Esophagus mucosa (tissue), 1 donor: ENCODE measurements at places on chromosomes 7 and 10. TPM values are rescaled to one million over a fixed set of nuclear protein-coding genes. Genes with fewer than 3 reads are reported as not detected.

The CPN1 gene
- total RNA-seq, result not detected

The CELF2 gene
- 3.5 TPM for total RNA-seq

- no peak for ATAC-seq
These were observed 34.1 kb upstream of the TMEM243 start for GRCh38 chr7:87253589-87254087.

DNA sequence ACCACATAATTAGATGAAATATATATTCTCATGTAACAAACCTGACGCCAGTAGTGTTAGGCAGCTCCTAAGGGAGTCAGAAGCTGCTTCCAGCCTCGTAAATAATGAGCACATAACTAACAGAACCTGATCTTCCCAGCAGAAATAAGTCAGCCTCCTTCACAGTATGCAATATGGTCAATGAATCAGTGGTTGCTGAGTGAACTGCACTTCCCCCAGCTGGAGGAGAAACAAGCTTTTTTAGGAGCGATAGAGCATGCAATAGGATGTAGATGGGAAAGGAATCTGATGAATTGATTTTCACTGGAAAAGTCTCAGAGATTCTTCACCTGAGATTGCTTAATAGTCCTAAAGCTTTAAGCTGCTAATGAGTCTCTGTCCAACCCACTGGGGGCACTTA is 337.2 kb upstream of the LRGUK start:
- no peak for ATAC-seq

DNA sequence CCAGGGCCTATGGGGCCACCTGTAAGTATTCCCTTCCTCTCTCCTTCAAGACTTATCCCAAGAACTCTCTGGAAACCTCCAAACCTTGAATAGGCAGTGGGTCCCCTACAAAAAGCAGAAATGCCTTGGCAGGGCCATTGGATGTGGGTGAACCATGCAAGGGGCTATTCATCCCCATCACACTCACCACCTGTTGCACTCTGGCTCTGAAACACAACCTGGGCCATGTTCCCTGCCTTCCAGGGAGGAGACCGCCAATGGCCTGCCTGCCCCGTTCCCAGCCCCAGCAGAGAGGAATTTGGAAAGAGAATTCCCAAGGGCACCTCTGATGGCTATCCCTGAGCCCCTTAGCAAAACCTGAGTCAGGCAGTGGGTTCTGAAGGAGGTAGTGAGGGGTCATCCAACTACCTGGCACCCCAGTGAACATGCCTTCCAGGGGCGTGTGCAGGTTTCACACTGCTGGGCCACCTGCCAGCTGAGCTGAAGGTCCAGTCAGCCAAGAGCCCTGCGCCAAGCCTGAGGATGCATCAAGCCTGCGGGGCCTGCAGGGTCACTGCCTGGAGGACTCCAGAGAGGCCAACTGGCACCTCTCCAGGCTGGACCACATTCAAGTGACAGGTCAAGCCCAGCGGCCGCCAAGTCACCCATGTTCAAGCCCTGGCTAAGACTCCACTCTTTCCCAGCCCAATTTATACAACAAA is 101.3 kb downstream of the COL13A1 start:
- peak; percentile 23 for ATAC-seq

The FKBP9 gene
- 62.9 TPM for total RNA-seq

GRCh38 chr10:113158183-113158582 is 208.1 kb downstream of the TCF7L2 start:
- ATAC-seq, result no peak

DNA sequence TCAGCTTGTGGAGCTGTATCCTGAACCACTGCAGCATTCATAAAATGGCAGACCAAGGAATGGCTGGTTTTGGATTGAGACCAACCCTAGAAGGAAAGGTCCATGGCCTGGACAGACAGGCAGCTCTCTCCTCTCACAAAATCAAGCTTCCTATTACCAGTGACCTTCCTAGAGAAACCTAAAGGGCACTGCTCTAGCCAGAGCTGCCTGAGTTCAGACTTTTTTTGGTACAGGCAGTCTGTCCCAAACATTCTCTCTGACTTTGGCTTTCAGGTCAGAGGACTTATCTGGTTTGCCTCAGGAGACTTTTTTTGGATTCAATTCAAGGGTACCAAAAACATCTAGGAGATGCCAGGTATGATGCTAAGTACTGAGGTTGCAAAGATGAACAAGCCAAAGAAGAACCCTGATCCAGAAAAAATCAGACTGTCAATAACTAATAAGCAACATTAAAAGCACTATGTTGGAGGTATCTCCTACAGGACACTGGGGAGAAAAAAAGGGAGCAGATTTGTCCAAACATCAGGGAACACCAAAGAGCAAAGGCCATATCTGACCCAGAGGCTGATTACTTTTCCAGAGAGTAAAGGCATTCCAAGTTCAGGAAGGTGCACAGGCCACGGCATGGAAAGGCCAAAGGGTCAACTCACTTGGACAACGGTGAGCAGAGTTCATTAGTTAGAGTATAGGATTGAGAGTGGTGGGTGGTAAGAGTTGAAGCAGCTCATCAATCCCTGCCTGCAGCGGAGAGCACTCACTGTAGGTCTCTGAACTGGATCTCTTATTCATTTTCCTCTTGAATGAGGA is 169.0 kb downstream of the CPEB3 start:
- no peak for ATAC-seq

GRCh38 chr10:60008816-60009215 is 102.5 kb upstream of the CCDC6 start:
- peak; percentile 43 for ATAC-seq

DNA sequence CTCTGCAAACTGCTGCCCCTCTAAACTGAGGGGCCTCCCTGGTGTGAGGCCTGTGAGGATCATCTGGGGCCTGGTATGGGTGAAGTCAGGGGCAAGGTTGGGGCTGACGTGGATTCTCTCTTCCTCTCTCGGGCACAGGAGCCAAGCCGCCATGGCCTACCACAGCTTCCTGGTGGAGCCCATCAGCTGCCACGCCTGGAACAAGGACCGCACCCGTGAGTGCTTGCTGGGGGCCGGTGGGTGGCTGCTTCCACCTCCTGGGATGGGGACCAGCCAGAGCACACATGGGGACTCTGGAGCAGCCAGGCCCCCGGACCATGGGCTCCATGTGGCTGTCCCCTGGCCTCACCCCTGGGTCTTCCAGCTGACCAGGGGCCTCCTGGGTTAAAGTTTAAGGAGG is 11.0 kb downstream of the ARPC1B start:
- ATAC-seq, result no peak

The GPR141 gene
- total RNA-seq, result 0.60 TPM

The NRP1 gene
- total RNA-seq, result 8.8 TPM

The TUBAL3 gene
- total RNA-seq, result 0.12 TPM

DNA sequence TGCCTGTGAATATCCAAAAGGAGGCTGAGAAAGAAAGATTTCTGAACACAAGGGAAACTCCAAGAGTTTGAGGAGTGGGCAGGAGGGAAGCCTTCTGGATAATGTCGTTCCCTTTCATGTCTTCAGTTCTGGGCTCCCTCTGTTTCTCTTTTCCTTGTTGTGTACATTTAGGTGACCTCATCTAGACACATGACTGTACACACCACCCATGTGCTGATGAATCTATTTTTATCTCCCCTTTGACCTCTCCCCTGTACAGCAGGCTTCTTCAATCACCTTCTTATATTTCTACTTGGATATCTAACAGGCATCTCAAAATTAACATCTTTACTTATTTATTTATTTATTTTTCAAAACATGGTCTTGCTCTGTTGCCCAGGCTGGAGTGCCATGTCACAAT is 363.1 kb downstream of the GATA3 start:
- no peak for ATAC-seq

The ADCY1 gene
- total RNA-seq, result 0.40 TPM

The CREM gene
- total RNA-seq, result 8.6 TPM

DNA sequence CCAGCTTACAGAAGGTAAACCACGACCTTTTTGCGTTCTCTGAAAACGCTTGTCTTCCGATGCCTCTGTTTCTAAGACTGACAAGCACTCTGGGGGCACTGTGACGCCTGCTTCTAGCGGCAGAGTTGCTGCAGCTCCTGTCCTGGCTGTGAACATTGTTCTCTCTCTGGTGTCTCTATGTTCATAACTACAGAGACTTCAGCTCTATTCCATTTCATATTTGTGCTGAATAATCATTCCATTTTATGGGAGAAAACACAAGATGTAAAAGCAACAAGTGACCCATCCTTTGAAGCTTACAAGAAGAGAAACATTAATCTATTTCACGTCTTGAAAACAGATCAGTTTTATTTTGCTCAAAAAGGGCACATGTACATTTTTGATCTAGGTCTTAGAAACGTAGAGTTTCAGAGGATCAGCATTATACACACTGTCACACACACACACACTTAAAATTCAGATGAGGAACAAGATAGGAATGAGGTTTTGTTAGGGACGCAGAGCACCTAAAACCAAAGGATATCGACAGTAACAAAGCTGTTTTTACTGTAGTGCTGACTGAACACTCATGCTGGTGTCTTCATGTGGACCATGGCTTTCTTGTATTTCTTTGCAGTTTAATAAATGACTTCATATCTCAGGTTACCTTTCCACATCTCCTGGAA is 3.0 kb downstream of the IKZF1 start:
- no peak for ATAC-seq

- ATAC-seq, result no peak
These were observed 110.6 kb downstream of the AUTS2 start for GRCh38 chr7:69708857-69709256.
